IPS DF 6.9 (cell line): ENCODE measurements at places on chromosomes 11 and 22.

- no peak for DNase-seq
These were observed 176.7 kb upstream of the TENM4 start for GRCh38 chr11:79617561-79617960.

- no peak for DNase-seq
These were observed 105.7 kb upstream of the TMEM45B start for GRCh38 chr11:129709801-129710398.

DNA sequence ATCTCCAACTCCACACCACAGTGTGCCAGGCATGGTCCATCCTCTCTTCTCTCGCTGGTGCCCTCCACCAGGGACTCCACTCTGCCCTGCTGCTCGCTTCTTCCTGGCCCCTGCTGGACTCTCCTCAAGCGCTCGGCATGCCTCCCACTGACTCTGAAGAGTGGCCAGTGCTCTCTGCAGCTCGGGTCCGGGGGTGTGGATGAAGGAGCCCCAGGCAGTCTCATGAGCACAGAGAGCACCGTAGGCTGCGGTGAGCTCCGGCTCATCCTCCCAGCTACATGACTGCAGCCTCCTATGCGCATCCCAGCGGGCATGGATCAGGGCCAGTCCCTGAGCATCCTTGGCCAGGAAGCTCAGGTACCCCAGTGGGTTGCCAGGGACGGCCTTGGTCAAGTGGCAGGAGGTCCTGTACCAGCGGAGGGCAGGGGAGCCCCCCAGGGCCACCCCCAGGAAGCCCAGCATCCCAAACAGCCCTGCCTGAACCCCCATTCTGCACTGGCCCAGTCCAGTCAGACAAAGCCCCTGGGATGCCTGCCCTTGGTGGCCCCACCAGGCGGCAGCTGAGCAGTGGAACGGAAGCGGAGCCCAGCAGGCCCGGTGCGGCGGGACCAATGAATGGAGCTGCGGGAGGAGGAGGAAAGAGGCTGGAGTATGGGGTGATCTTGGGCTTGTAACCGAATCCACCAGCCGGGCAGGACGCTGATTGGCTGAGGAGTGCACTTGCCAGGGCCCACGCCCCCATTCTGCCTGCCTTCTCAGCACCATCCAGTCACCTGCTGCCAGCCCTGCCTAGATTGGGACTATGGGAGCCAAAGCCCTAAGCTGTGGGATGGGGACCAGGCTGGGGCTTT, at the start of gene PLA2G3:
TSS of gene PLA2G3 (minus strand) at position 643 of the 851 bp plus-strand sequence. CDS start at position 489, 154 bp downstream.
- DNase-seq, result peak; percentile 97

- DNase-seq, result no peak
These were observed at the start of gene NFAM1 for GRCh38 chr22:42432020-42432596. Gene NFAM1 (minus strand): TSS chr22:42432403. CDS start chr22:42432357, 46 bp downstream.
